ENCODE measurements at places on chromosomes 13 and 19.

- peak; percentile 61 for DNase-seq
Observed at GRCh38 chr19:14497228-14497921, 1.4 kb upstream of the GIPC1 start.

- DNase-seq = peak; percentile 90
Observed at GRCh38 chr19:54312436-54313377, at the start of gene LILRA5. LILRA5 (minus strand) TSS chr19:54313166; CDS start chr19:54313019, 147 bp downstream.

GRCh38 chr19:5628919-5629481 lies 6.1 kb downstream of the SAFB start:
- DNase-seq = peak; percentile 64

GRCh38 chr13:107838588-107839161 lies 376.7 kb downstream of the LIG4 start:
- no peak for DNase-seq

- DNase-seq = no peak
Observed at GRCh38 chr13:98761986-98762616, 9.6 kb upstream of the SLC15A1 start.

Data from suppressor macrophage (primary cell).